ENCODE measurements at places on chromosomes 7 and 10. TPM values are rescaled to one million over a fixed set of nuclear protein-coding genes. Genes with fewer than 3 reads are reported as not detected.

DNA sequence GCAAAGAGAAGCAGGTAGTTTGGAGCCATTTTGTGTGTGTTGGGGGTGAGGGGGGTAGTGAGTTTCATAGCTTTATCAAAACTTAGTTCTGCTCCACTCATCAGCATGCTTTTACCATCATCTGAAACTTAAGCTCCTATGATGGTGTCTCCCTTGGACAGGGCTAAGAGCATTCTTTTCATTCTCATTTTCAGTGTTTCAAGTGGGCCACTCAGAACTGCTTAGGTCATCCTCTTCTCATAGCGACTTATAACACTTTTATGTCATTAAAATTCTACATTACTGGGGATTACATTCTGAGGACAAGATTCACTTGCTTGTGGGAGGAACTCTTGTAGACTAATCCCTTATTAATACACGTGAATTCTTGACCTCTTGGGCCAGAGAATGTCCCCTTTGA lies 649.4 kb downstream of the SUGCT start:
- DNase-seq = no peak

DNA sequence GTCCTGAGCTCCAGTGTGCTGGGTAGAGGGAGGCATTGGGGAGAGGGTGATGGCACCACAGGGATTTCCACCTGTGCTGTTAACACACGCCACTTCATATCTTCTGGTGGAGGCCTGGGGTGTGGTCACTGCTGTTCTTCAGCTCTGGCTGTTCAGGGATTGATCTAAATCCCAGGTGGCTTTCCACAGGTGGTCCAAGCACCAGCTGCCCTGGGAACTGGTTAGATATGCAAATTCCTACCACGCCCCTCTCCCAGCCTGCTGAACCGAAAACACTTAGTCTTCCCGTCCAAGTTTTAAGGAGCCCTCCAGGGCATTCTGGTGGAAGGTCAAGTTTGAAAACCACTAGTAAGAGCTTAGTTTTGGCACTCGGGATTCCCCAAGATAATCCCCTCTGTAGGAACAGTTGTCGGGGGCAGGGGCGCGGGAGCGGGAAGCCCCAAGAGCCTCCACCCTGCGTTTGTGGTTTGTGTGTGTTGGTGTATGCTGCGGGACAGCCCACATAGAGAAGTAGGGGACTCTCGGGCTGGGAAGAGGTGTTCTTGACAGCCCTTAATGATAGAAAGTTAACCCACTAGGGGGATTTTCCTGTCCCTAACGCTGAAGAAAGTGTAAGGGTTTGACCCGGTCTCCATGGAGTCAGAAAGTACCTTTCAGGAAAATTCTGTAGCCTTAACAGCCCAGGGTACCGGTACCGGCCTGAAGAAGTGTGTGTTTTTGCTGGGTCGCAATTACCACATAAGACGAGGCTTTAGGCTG lies 5.1 kb downstream of the DEPP1 start:
- DNase-seq = no peak

- no peak for DNase-seq
Observed at GRCh38 chr7:111541067-111541466, 21.2 kb downstream of the IMMP2L start.

DNA sequence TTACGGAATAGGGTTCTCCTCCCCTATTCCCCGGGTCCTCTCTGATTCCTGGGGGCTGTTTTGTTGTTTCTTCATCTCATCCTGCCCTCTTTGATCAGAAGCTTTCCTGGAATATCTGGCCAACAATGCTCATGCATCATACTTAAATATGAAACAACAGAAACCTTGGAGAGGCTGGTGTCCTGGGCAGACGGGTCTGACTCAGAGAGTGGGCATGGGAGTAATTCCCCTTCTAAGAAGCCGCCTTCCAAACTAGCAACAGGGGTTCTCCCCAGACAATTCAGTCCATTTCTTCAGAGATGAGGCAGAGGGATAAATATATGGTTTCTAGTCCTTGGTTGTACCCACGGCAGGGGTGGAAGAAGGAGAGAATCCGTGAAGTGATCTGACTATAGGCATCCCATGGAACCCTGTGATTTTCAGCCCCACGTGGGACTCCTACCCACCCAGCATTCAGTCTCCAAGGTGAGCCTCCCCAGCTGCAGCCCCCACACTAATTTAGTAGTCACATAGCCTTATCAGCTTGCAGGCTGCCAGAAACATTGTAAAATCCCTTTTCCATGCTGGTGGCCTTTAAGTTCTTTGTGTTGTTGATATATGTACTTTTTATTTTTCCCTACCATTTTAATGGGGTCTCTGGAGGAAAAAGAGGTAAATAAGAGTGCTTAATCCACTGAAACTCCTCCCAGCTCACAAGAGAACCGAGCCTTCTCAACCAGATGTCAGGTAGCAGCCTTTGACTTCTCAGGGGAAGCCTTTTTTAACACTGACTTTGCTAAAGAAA lies 119.2 kb downstream of the SFMBT2 start:
- no peak for DNase-seq

- DNase-seq = no peak
Observed at GRCh38 chr10:48527756-48528155, 77.1 kb downstream of the ARHGAP22 start.

DNA sequence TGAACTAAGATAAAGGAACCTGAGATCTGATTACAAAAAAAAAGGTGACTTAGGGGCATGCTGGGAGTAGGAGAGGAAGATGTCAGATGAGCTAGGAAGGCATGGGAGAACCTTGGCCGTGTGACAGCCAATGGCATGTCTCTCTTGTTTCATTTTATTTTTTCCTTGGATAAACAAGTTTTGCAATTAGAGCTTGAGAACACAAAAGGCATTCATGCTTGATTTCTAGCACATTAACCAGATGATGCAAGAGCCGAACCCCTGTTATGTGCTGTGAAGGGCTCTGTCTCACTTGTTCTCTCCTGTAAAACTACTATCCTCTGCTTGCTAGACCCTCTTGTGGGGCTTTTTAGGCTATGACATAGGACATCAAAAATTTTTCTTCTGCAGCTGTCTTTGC lies 134.3 kb upstream of the ASAH2 start:
- peak; percentile 53 for DNase-seq

DNA sequence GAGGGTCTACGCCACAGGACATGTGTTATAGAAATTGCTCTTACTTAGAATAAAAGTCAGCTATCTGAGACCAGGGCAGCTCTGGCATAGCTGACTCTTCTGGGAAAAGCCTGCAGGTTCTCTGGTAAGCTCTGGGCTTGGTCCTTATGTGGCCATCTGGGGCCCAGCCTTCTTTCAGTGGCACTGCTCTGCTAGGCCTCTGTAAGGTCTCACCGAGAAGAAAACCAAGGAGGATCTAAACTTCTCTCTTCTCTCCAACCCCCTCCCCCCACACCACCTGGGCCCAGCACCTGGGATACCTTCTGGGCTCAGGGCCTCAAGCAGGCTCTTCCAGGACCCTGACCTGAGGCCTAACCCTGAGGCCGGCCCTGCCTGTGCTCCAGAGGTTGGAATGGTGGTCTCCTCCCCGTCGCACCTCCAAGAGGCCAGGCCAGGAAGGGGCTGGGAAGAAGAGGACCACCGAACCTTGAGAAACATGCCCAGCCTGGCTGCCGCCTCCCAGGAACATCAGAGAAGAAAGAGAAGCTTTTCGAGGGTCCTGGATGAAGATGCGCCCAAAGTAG lies 323.6 kb downstream of the GFRA1 start:
- no peak for DNase-seq

GRCh38 chr7:44695756-44696155 lies 52.9 kb upstream of the ZMIZ2 start:
- no peak for DNase-seq

- no peak for DNase-seq
Observed at GRCh38 chr7:29146057-29146706, at the start of gene CPVL. Gene CPVL (minus strand): TSS chr7:29146537. CDS start chr7:29121061, 25,476 bp downstream.

- peak; percentile 87 for DNase-seq
Observed at GRCh38 chr7:44101966-44102845, 1.9 kb upstream of the AEBP1 start.

GRCh38 chr7:4325732-4326131 lies 356.4 kb upstream of the FOXK1 start:
- DNase-seq = no peak

DNA sequence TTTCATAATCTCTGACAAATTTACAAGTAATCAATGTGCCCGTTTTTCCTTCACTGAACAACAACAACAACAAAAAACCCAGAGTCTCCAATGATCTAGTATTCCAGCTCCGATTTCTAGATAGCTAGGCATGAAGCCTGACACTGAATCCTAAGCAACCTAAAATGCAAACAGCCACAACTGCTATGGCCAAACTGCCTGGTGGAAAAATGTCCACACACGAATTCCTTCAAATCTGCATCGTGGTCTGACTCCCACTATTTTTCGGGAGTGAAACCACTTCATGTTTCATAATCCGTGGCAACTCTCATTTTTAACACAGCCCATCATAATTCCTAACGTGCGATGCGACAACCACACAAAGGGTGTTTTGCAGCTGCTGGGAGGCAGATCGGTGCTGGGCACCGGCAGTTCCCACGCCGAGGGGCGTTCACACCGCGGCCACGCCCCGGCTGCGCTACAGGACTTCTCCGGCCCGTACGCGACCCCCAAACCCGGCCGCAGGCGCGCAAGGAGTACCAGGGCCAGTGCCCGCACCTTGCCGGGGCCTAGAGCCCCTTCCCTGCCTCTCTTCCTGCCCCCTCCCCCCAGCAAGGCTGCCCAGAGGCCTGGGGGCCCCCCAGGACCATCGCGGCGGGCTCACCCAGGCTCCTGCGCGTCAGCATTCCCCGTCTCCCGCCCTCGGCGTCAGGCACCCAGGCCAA lies 814 bp downstream of the RUFY2 start:
- peak; percentile 86 for DNase-seq

DNA sequence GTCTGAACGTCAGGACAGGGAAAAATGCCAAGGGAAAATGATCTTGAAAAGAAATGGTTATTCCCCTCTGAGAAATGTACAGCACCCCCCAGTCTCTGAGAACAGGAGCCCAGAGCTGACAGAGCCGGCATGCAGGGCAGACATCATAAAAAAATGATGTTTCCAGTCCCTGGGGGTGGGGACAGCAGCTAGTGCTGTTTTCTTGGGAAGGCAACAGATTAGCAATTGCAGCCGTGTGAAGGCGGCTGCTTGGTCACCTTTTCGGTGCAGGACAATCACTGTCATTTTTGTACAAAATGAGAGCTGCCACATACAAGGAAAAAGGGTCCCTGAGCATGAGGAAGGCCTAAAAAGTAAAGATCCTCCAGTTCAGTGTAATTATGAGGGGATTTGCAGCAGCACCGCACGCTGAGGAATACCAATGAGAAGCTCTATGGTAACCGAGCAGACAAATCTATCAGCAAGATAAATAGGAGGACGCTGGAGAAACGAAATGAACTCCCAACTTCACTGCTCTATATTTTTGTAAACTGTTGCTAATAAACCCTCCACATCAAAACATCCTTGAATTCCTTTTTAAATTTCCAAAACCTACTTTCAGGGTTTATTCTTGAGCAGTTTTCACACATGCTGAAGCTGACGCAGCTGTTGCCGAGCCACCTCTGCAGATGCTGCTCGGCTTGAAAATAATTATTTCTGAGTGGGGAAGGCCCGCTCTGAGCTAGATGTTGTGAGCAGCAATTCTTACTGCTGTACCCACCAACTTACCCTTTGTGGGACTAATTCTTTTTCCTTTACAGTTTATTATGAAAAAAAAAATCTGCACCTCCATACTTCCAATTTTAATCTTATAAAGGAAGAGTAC lies 98.2 kb upstream of the NEBL start:
- no peak for DNase-seq

DNA sequence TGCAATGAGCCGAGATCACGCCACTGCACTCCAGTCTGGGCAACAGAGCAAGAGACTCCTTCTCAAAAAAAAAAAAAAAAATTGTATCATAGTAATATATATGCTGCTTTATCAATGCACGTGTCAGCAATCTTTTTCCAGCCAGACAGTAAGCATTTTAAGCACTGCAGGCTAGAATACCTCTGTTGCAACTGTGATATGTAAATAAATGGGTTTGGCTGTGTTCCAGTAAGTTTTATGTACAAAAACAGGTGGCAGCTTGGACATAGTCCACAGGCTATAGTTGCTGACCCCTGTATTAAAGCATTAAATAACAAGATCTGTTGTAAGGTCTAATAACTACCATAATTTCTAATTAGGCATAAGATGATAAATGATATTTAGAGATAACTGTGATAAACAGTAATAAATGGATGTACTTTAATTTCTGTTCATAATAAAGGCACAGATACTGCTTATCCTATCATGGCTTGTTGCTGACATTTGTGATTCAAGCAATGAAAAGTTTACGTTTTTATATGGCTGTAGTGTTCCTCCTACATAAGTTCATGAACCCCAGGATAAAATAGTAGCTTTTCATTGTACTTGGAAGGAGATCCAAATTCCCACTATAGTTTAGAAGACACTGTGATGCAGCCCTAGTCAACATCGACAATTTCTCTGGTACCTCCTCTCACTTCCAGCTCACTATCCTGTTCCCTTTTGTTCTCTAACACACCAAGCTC lies 161.4 kb downstream of the ELMO1 start:
- DNase-seq = peak; percentile 5

DNA sequence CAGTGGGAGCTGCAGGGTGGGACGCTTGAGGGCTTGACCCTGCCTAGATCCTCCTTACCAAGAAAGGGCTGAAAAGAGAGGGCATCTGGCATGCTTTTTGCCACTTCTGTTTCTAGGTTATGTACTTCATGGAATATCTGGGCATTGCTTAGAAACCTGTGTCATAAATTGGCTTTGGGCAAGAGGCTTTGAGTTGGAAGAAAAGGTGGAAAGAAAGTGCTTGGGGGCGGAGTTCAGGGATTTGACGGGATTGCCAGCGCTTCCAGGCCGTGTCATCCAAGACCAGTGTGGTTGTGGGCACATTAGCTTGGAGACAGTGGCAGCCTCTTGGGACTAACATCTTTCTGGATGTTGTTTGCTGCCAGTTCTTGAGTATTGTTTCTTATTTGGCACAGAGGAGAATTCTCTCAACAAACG lies 825 bp downstream of the ZNF862 start:
- DNase-seq = peak; percentile 42

- DNase-seq = no peak
Observed at GRCh38 chr10:110857265-110858171, 14.2 kb upstream of the PDCD4 start.

DNA sequence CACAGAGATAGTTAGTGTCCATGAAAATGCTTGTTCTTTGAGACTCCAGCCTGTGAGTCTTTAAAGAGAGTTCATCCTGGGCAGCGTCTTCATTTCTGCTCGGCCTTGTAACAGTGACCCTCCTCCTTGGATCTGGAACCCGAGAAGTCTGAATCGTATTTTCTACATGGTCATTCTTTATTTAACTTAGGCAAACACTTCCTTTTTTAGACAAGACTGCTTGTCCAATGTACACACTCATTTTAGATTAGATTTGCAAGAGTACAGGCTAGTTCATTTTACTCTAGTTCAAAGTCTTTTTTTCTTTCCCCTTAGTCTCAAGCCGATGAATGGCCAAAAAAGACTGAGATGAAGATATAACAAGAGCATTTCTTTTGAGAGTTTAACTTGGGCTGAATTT lies 133.5 kb downstream of the CHN2 start:
- DNase-seq = no peak

GRCh38 chr7:44604941-44605340 lies 1.5 kb upstream of the OGDH start:
- DNase-seq = no peak

CDC14C gene
- total RNA-seq = 0.32 TPM

CARD11 gene
- total RNA-seq = not detected

NPY4R2 gene
- total RNA-seq = not detected

SFXN2 gene
- 2.2 TPM for total RNA-seq

TMEM196 gene
- total RNA-seq = not detected

NUTM2D gene
- total RNA-seq = 0.90 TPM

MYO1G gene
- total RNA-seq = not detected

COL1A2 gene
- 986 TPM for total RNA-seq

NEUROD6 gene
- total RNA-seq = not detected

All from LHCN-M2 (cell line).